Activated CD4-positive, alpha-beta T cell treated with anti-CD3 and anti-CD28 coated beads for 1 hour (primary cell): ENCODE measurements at places on chromosomes 4 and X.

GRCh38 chr4:95157596-95157995, 391.2 kb downstream of the UNC5C start:
- DNase-seq = no peak

DNA sequence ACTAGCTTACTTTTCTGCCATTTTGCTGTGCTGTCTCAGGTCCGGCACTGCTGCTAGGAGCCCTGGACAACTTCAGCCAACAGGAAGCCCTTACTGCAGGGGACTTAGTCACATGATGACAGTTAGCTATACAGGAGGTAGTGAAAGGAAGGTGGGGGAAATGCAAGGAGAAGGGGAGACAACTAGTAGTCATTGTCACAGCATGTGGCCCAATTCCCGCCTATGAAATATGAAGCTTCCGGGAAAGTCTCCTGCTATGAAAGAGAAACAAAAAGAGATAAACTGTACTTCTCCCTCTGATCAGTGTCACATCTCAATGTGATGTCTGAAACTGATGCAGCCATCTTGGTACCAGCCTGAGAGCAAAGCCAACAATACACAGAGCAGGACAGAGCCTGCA, 71.6 kb downstream of the AMELX start:
- no peak for DNase-seq

DNA sequence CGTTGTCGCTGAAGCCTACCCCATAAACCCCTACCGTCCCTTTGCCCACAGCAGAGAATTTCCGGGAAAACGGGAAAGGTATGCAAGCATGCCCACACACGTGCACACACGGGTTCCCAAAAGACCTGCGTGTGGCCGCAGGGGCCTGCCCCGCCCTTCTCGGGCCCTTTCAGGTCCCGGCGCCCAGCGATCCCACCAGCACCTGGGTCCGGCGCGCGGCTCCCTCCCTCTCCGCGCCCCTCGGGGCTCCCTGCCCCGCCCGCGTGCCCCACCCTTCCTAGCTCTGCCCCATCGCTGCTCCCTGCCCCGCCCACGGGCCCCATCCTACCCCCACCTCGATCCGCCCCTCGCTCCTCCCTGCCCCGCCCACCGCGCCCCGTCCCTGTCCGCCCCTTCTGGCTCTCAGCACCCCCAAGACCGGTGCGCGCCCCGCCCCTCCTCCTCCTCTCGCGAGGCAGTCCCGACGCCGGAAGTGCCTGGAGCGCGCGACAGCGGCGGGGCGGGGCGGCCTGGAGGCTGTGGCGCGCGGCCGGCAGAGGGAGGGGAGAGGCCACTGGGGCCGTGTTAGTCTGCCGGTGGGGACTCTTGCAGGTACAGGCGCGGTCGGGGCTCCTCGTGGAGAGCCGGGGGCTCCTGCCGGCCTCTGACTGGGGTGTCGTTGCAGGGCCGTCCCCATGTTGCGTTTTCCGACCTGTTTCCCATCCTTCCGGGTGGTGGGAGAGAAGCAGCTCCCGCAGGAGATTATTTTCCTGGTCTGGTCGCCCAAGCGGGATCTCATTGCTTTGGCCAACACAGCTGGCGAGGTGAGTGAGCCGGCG, at the start of gene ANAPC4:
Gene ANAPC4 (plus strand): TSS at position 510 of the 818 bp plus-strand sequence. CDS start 165 bp downstream, at position 675.
- peak; percentile 95 for DNase-seq

GRCh38 chrX:100085846-100086245, 324.2 kb downstream of the PCDH19 start:
- no peak for DNase-seq

DNA sequence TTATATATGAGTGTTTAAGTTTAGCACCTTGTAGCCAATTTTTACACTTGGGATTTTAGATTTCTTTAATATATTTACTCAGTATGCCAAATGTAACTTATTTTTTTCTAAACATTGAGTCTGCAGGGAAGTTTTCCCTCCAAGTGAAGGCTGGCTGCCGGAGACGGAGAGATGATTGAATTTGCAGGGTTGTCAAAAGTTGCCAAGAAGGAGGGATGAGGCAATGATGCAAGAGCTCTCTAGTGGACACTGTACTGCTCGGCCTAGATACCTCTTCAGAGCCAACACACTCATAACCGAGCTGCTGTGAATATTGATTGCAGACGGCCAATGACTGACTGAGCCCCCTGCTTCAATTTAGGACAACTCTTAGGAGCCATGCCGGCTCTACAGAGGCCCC, 318.6 kb upstream of the CASK start:
- DNase-seq = no peak

- no peak for DNase-seq
These were observed 95.8 kb downstream of the IQCM start for GRCh38 chr4:149719806-149720205.

- no peak for DNase-seq
These were observed 5.9 kb upstream of the TBC1D1 start for GRCh38 chr4:37884855-37885487.

DNA sequence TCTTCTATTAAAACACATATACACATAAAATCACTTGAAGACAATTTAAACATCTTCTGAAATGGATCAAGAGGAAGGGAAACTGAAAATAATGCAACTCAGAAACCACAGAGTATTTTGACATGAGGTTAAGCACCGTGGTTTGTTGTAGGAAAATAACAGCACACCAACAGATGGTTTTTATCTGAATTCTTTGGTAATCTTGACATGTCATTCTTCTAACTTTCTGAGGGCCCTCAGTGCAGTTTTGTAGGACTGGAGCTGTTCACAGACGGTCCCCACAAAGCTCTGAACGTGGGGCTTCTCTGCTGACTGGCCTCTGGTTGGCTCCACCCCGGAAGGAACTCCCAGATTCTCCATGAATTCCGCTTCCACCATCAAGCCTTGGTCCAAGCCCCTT, 16.0 kb upstream of the TLR8 start:
- DNase-seq = no peak

GRCh38 chrX:108438110-108438623, at the start of gene COL4A6:
COL4A6 (minus strand) TSS chrX:108438422; CDS start chrX:108438196, 226 bp downstream.
- no peak for DNase-seq

GRCh38 chr4:158255727-158256324, 45.5 kb downstream of the TMEM144 start:
- DNase-seq = no peak

- no peak for DNase-seq
These were observed 60.3 kb downstream of the DLG3 start for GRCh38 chrX:70504772-70505450.

DNA sequence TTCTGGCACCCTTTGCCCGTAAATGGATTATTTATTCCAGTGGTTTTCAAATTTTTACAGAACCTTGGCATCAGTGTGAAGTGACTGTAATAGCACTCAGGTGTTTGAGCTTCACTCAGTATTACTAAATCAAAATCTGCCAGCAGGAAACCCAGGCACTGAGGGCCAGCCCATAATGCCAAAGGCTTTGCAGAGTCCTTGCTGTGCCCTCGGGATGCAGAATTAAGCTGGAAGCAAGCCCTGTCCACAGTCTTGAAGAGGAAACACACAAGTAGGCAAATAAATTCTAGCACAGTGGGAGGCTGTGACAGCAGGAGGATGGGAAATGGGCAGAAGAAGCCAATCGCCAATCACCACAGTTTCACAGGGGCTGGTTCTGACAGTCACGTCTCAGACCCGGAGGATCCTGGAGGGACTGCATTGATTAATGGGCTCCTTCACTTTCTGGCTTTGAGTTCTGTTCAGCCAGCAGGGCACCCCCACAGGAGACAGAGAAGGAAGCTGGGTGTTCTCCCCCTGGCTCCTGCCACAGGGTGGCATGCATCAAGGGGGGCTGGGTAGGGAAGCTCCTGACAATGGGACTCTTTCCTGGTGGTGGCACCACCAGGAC, 138.8 kb downstream of the MTNR1A start:
- DNase-seq = no peak

GRCh38 chr4:73221734-73222133, 36.9 kb downstream of the ANKRD17 start:
- DNase-seq = no peak

DNA sequence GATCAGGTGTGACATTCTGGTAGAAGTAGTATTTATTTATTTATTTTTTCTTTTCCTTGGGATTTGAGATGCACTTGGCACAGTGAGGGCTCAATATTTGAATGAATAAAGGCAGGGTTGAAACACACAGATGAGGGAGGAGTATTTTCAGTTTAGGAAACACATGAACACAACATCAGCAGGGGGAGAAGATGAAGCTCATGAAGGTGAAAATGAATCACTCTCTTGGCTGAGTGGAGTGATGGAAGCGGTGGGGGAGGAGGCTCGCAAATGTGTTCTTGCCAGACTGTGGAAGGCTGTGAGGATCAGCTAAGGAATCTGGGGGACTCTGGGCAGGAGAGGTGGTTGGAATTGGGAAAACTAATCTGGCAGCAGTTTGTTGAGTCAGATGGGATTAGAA, 55.3 kb downstream of the ARHGAP10 start:
- DNase-seq = no peak

DNA sequence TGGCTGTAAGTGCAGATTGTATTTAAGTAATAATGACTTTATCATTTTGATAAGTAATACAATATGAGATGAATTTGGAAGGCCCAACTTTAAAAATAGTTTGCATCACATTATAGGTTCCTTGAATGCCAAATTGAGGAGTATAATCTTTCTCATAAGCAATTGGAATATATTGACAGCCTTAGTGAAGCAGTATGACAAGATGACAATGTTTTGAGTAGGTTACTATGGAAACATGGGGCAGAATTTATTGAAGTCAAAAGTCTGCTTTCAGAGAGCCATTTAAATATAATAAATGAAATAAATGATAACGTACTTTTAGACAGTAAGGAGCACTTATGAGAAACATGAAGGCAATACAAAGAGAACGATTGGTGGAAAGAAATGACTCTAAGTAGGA, 776.4 kb downstream of the TECRL start:
- DNase-seq = no peak

- no peak for DNase-seq
These were observed 126.8 kb upstream of the VCX3A start for GRCh38 chrX:6661736-6662135.
